Right lung (tissue), 10 donors: ENCODE measurements at places on chromosomes 2 and 18.

- DNase-seq: no peak
Observed at GRCh38 chr2:4745056-4745991, 946.9 kb upstream of the SOX11 start.

DNA sequence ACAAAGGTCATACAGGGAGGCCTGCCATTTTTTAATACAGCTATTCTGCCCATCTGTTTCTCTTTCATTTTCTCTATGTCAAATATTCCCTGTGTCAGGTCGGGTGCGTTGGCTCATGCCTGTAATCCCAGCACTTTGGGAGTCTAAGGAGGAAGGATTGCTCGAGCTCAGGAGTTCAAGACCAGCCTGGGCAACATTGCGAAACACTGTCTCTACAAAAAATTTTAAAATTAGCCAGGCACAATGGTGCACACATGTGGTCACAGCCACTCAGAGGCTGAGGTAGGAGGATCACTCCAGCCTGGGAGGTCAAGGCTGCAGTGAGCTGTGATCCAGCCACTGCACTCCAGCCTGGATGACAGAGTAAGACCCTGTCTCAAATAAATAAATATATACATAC lies 34.7 kb downstream of the TMEM37 start:
- no peak for DNase-seq

- no peak for DNase-seq
Observed at GRCh38 chr2:109368798-109369197, 239.8 kb downstream of the SH3RF3 start.

DNA sequence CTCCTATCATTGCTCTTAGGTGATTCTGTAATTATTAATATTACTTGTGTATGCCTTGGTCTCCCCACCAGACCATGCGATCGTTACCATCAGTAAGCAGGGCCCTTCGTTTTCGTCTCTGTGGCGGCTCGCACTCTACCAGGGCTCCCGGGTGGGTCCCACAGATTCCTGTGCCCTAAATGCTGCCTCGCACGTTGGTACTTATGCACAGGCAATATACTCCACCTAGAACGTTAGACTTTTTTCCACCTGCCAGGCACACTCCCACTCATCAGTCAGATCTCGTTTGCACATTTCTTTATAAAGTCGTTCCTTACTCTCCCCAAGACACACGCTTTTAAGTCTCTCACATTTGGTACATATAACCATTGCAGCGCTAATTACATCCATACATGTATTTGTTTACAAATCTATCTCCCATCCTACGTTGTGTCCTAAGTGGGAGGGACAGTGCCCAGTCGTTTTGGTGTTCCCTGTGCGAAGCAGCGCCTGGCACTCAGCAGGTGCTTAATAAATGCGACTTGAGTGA lies 901 bp downstream of the FEZ2 start:
- DNase-seq: no peak
